ENCODE measurements at places on chromosomes 5 and 9.

- no peak for DNase-seq
Measured at GRCh38 chr9:30193421-30193820, 2191.0 kb upstream of the ACO1 start.

- no peak for DNase-seq
Measured at GRCh38 chr9:2230362-2230761, 215.2 kb downstream of the SMARCA2 start.

GRCh38 chr5:72523960-72524582, 16.9 kb upstream of the ZNF366 start:
- peak; percentile 83 for DNase-seq

DNA sequence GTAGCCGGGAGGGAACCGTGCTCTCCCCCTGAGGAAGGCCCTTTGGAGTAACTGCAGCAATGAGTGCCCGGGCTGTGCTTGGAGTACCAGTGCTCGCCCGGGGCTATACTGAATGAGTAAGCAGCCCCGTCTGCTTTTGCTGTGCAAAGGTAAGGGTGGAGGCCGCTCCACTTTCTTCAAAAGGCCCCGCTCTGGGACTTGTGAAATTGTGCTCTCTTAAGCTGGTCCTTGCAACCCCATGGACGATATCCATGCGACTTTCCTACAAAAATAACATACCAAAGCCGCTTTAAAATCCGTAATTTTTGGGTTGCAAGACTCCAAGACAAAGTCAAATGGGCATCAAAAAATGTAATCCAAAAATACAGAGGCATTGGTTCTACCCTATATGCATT, 578 bp upstream of the TNFAIP8 start:
- DNase-seq, result no peak

DNA sequence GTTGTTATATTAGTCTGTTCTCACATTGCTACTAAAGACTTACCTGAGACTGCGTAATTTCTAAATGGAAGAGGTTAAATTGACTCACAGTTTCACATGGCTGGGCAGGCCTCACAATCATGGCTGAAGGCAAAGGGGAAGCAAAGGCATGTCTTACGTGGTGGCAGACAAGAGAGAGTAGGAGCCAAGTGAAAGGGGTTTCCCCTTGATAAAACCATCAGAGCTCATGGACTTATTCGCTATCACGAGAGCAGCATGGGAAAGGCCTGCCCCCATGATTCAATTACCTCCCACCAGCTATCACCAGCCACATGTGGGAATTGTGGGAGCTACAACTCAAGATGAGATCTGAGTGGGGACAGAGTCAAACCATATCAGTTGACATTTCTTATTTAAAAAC, 374.5 kb upstream of the RORB start:
- no peak for DNase-seq

DNA sequence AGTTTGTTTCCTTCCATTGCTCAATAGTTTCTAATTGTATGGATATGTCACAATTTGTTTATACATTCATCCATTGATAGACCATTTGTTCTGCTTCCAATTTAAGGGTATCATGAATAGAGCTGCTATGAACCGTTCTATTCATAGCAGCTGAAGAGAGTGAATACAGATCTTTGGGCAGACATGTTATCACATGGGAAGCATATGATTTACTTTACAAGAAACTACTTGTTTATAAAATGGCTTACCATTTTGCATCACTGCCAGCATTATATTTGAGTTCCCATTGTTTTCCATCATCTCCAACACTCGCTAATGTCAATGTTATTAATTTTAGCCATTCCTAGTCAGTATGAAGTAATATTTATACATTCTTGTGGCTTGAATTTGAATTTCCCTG, 549.0 kb downstream of the MAT2B start:
- no peak for DNase-seq

- no peak for DNase-seq
Measured at GRCh38 chr9:114216976-114217375, 61.6 kb downstream of the COL27A1 start.

DNA sequence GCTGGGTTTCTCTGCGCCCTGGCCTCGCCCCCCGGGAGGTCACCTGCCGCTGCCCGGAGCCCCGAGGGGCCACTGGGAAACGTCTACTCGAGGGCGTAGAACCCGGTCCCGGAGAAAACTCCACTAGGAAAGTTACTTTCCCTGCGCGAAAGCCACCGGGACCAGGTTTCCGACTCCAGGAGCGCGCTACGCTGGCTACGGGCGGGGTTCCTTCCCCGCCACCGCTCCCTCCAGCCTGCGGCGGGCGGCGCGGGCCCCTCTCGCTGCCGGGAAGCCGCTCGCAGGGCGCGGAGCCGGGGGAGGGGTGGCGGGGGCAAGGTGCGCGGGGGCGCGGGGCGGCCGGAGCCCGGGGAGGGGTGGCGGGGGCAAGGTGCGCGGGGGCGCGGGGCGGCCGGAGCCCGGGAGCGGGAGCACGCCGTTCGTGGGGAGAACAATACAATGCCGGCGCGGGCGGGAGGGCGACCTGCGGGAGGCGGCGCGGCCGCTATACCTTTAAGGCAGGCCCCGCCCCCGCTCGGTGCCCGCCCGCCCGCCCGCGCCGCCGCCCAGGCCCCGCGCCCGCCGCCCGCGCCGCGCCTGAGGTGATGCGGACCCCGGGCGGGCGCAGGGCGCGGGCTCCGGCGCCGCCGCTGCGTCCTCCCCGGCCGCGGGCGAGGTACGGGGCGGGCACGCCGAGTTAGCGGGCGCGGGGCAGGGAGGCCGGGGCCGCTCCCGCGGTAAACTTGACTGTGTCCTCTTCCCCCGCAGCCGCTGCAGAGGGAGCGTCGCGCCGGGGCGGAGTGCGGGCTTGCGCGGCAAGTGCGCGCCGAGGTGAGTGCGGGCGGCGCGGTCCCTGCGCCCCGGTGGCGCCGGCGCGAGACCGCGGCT, 278.1 kb downstream of the AOPEP start:
- DNase-seq, result no peak

- no peak for DNase-seq
Measured at GRCh38 chr9:120236596-120236995, 343.4 kb downstream of the CDK5RAP2 start.

DNA sequence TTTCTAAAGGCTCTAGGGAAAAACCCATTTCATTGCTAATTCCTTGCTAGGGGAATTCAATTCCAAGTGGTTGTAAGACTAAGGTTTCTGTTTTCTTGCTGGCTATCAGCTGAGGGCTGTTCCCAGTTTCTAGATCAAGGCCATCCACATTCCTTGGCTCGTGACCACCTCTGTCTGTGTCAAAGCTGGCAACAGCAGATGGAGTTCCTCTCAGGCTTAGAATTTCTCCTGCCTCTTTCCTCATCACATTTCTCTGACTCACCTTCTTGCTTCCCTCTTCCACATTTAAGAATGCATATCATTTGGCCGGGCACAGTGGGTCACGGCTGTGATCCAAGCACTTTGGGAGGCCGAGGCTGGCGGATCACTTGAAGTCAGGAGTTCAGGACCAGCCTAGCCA, 19.0 kb downstream of the DAB2IP start:
- no peak for DNase-seq

GRCh38 chr5:87661784-87662566, 249.2 kb upstream of the CCNH start:
- no peak for DNase-seq

DNA sequence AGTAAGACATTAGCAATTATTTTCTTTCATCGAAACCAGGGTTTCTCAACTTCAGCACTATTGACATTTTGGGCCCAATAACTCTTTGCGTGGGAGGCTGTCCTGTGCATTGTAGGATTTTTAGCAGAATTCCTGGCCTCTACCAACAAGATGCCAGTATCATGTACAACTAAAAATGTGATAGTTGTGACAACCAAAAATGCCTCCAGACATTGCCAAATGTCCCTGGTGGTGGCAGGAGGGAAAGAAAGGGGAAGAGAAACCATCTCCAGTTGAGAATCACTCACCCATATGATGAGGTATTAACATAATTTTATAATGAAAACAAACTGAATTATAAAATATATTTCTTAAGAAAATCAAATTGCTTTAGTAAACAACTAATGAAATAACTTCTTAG, 406.1 kb downstream of the RAB3C start:
- no peak for DNase-seq

GRCh38 chr9:89480825-89481537, 16.9 kb downstream of the SEMA4D start:
- no peak for DNase-seq

Measured in kidney capillary endothelial cell (primary cell).